ENCODE measurements at places on chromosomes 13 and 19. TPM values are rescaled to one million over a fixed set of nuclear protein-coding genes. Genes with fewer than 3 reads are reported as not detected.

KISS1R gene
- 0.36 TPM for total RNA-seq

TMTC4 gene
- 73.3 TPM for total RNA-seq

IL4I1 gene
- total RNA-seq = 0.64 TPM

FPR1 gene
- total RNA-seq = 3.2 TPM

RNF225 gene
- total RNA-seq = not detected

CACNG6 gene
- not detected for total RNA-seq

SIGLEC14 gene
- total RNA-seq = 1.6 TPM

IZUMO2 gene
- not detected for total RNA-seq

TSKS gene
- total RNA-seq = not detected

ZNF575 gene
- 0.27 TPM for total RNA-seq

NLRP7 gene
- total RNA-seq = not detected

CLDN10 gene
- total RNA-seq = 6.6 TPM

CAMSAP3 gene
- total RNA-seq = 9.9 TPM

LYPD3 gene
- not detected for total RNA-seq

LTBP4 gene
- total RNA-seq = 36.8 TPM

KLK4 gene
- 1.4 TPM for total RNA-seq

Measured in cerebellum (tissue), 4 donors.